Caco-2 (cell line): ENCODE measurements at places on chromosomes 4 and X.

DNA sequence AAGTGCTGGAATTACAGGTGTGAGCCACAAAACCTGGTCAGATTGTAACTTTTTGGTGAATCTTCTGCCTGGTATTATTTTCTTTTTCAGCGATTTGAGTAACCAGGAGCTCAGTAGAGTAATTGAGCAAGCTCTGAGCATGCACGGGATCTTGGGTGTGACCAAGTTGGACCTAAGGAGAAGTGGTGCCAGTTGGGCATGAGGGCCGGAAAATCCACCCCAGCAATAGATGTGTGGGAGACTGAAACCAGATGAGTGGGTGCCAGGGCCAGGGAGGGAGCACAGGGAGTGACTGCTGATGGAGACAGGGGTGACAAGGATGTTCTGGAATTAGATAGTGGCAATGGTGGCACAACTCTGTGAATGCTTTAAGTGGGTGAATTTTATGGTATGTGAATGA, 3.7 kb upstream of the CCNQ start:
- no peak for DNase-seq

- no peak for DNase-seq
Observed at GRCh38 chr4:32158961-32159360, 1438.8 kb downstream of the PCDH7 start.

DNA sequence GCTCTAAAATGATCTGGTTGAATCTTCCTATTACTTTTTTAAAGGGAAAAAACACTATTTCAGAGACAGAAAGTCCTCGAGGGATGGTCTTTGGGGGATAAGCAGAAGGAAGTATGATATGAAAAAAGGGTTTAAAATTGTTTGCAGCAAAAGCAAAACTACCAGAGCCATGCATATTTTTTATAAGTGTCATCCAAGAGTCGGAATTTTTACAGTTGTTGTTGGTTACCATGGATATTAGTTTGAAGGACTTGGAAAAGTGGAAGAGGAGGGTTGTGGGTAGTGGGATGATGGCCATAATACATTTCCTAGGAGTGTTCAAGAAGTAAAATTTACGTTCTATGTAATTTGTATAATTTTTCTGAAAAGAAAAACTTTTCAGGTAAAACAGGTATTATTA, 134.4 kb downstream of the PCDH7 start:
- no peak for DNase-seq

- DNase-seq, result peak; percentile 70
Observed at GRCh38 chr4:25949173-25949748, 35.2 kb downstream of the SMIM20 start.

GRCh38 chrX:153874366-153875125, 11.4 kb downstream of the L1CAM start:
- DNase-seq, result no peak

DNA sequence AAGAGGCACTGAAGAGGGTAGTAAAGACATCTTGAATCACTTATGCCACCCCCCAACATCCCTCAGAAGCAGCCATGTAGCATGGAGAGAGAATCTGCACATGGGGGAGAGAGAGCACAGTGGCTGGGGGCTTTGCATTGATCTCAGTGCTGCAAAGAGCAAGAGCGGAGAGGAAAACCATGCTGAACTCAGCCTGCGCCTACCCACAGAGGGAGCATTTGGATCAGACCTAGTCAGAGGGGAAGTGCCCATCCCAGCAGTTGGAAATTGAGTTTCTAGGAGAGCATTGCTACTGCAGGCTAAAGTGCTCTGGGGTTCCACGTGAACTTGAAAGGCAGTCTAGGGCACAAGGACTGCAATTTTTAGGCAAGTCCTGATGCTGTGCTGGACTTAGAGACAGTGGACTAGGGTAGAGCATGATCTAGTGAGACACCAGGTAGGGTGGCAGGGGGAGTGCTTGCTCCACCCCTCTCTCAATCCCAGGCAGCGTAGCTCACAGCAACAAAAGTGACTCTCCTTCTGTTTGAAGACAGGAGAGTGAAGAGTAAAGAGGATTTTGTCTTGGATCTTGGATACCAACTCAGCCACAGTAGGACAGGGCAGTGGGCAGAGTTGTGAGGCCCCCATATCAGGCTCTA, 9.0 kb upstream of the PROM1 start:
- no peak for DNase-seq

- DNase-seq, result no peak
Observed at GRCh38 chrX:40090050-40090804, 7.5 kb downstream of the BCOR start.
